Activated CD4-positive, alpha-beta T cell treated with anti-CD3 and anti-CD28 coated beads for 4 hours (primary cell): ENCODE measurements at places on chromosomes 2 and 18.

DNA sequence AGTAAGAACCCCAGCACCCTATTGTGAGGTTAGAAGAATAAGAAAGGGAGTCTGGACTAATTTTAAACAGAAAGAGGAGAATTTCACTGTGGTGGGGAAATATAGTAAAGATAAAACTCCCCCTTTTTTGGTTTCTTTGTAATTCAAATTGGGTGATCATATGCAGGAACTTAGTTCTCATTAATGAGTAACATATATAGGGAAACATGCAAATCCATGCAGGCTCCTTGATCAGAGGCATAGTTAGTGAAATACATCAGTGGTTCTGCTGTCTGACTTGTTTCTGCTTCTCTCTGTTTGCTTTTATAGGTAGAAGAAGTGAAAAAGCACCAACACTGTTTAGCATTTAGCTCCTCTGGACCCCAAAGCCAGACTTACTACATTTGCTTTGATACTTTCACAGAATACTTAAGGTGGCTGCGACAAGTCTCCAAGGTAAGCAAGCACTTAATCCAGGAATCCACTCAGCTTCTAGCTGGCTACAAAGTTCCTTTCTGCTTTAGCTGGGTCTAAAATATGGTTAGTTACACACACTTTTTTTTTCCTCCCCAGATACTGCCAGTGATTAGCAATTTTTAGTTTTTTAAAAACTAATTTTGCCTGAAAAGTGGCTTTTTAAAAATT lies 123.2 kb downstream of the PHLPP1 start:
- no peak for DNase-seq

DNA sequence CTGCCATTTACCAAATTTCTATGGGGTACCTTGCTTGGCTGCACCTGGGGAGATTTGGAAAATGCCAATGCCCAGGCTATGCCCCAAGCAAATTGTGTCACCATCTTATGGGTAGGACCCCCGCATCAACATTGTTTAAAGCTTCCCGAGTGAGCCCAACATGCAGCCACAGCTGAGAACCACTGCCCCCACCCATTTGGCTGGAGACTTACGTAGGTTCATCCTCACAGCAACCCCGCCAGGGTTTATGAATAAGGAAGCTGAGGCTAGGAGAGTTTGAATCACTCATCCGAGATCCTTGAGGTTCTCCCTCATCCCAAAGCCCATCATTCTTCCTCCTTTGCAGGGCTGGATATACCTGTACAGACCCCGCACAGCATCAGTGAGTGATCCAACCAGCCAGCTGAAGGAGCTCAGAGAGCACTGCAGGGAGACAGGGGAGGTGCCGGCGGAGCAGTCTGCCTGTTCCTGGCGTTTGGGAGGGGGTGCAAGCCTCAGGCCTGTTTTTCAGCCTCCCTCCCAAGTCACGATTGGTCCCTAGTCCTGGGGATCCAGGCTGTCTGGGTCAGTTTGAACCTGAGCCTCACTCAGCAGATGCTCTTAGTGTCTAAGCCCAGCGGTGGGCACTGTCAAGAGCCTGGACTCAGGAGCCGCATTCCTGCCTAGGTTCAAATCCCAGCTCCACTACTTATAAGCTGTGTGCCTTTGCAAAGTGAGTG lies 164.9 kb downstream of the SMAD7 start:
- no peak for DNase-seq

DNA sequence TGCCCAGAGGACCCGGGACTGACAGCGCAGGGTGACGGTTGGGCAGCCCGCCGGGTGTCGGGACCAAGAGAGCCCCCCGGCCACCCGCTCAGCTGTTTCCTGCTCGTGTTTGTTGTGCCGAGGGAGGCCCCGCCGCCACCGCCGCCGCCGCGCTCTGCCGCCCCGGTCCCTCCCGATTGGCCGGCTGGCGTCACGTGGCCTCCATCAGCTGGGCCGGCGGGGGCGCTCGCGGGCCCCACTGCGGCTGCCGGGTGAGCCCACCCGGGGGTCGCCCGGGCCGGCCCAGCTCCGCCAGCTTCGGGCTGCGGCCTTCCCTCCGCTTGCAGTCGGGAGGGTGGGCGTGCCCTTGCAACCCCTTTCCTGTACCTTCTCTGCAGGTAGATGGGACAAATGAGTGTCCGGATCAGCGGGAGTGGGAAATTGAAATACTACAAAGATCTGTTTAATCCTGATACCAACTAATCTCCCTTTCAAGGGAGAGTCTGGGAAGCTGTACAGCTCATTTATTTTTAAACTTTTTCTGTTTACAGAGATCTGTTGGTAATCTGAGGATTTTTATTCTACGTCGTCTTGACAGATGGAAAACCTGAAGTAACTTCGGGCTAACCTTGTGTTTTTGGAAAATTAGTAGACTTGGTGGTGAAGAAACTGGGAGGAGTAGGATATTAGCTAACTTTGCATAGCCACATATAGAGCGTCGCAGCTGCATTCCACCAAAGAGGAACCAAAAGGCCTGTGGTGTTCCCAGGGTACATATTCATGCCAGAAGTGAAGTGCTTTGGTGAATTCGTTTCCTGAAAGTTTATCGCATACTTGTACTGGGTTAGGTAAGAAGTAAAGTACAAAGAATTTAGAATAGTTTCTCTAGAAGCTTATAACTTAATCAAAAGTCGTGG lies 1.2 kb downstream of the YPEL5 start:
- peak; percentile 72 for DNase-seq

- DNase-seq = no peak
These were observed 3.0 kb upstream of the IL1B start for GRCh38 chr2:112839407-112840067.

DNA sequence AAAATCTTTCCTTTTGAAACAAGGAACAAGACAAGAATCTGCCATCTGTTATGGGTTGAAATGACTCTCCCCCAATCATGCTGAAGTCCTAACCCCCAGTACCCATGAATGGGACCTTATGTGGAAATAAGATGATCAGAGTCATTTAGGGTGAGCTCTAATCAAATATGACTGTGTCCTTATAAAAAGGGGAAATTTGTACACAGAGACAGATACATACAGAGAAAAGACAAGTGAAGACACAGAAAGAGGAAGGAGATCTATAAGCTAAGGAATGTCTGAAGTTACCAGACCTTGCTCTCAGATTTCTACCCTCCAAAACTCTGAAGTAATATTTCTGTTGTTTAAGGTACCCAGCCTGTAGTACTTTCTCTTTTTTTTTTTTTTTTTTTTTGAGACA lies 15.7 kb downstream of the TGFBRAP1 start:
- no peak for DNase-seq

GRCh38 chr2:3785220-3785889 lies 82.0 kb downstream of the DCDC2C start:
- no peak for DNase-seq

GRCh38 chr2:5041501-5041900 lies 650.7 kb upstream of the SOX11 start:
- DNase-seq = no peak

DNA sequence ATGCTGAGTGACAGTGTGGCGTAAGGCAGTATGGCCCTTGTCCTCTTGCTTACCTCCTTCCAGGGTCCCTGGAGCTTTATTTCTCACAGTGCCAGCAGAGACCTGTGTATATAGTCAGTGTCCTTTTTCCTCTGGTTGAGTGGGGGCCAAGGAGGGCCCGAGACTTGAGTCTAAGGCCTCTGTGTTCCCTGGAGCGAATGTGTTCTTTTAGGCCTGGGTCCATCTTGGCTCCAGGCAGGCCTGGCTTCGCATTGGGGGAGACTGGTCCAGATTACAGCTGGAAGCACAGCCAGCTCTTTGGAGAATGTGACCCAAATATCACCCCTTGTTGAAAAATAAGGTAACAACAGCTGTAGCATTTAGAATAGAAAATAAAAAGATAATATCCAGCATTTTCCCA lies 5.0 kb downstream of the VAMP5 start:
- no peak for DNase-seq

DNA sequence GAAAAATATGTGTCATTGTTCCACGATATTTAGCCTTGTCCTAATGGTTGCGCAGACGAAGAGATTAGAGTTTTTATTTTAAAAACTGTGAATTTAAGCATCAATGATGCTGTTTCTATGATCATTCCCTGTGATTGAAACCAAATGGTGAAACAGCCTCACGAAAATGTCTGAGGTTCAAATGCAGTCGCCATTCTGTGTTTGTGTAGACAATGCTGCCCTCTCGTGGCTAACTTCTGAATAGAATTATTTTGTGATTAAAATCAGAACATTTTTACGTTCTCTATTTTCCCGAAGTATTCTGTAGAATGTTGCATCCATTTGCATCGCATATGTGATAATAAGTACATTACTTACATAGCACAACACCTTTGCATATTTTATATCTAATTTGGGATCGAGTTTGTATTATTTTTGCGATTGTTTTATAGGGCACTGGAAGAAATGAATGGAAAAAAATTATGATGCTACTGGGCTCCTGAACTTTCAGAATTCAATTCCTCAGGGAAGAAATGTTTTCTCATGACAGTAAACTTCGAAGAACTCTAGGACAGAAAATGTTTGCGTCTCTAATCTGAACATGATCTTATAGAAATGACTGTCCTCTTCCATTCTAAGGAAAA lies 54.8 kb upstream of the CREB1 start:
- peak; percentile 63 for DNase-seq

- DNase-seq = no peak
These were observed 133.8 kb downstream of the NAPG start for GRCh38 chr18:10659594-10659993.

DNA sequence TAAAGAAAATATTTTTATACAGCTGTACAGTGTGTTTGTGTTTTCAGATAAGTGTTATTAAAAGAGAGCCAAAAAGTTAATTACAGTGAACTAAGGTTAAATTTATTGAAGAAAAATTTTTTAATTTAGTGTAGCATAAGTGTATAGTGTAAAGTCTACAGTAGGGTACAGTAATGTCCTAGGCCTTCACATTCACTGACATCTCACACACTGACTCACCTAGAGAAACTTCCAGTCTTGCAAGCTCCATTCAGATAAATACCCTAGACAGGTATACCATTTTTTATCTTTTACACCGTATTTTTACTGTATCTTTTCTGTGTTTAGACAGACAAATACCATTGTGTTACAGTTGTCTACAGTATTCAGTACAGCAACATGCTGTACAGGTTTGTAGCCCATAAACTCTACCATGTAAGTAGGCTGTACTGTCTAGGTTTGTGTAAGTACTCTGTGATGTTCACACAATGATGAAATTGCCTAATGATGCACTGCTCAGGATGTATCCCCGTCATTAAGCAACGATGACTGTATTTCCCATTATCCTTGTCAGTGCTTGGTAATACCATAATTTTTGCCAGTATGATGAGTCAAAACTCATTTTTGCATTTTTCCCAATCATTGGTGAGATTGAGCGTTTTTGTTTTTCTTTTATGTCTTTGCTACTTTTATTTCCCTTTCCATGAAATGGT lies 48.2 kb upstream of the B3GNT2 start:
- DNase-seq = no peak

DNA sequence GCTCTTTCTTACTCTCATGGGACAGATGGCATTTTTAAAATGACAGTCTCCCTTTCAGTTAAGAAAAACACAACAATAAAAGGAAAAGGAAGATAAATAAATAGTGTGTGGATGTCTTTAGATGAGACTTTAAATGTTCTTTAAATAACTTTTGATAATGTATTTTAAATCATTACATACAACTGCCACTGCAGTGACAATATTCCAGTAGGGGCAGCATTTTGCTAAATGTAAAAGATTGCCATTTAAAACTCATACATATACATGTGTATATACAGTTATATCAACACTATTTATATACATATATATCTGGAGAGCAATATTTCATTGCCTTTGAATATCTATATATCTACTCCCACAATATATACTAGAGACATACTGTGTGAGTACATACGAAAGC lies 90.7 kb downstream of the INO80D start:
- DNase-seq = no peak

DNA sequence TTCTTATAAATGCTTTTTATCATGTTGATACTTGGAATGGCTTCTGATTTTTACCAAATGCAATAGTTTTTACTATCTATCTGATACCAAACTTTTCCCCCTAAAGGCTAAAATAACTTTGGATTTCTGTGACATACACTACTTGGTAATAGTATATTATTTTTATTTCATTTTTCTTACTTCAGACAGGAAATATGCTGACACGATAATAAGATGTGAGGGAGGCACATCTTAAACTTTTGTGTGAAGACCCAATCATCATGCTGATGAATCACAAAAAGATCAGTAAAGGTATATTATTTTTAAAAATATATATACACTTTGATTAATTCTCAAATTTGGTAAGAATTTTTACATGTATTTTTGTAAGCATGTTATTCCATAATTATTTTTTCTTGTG lies 122.8 kb downstream of the TGIF1 start:
- no peak for DNase-seq

DNA sequence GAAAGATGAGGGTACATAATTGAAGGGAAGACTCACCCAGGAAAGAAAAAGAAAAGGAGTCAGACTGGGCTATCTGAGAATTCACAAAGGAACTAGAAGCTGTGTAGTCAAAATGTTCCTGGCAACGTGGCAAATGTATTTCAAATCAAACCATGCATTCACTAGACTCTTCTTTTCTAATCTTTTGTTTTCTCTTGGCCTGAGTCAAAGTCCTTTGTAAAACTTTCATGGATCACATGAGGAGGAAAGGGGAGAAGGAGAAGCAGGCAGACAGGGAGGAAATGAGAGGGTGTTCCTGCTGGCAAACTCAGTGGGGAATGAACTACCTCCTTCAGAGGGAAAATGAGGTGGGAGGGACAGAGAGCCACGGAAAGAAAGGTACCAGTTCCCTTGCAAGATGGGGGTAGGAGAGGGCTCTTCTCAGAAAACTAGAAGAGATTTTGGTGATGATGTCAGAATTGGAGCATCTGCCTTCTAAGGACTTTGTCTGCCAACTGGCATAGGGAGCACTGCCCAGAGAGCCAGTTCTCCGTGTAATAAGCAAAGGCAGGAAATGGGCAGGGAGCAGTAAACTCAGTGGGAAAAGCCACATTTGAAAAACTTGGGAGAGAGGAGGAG lies 51.4 kb downstream of the SLC8A1 start:
- no peak for DNase-seq
